ENCODE measurements at places on chromosomes 1 and 21.

DNA sequence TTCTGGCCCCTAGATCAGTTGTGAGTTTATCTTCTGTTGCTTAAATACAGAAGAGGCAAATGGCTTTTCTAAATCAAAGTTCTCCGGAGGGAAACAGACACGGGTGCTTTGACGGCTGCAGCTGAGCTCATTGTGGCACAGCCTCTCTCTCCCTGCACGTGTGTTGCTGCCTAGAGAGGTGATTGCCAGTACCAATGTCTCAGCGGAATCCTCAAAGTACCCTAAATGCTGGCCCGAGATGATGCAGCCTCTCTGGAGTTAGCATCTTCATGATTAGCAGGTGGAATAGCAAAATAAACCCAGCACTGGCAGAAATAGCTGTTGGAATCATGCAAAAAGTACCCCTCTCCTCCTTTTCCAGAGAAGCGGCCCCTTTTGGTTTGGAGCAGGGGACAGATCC lies 192.2 kb downstream of the PRDM2 start:
- DNase-seq, result peak; percentile 23

- no peak for DNase-seq
These were observed 80.2 kb downstream of the RGS2 start for GRCh38 chr1:192889082-192889481.

- DNase-seq, result no peak
These were observed 579 bp upstream of the GTF2B start for GRCh38 chr1:88891951-88892340.

GRCh38 chr21:17089091-17089491 lies 423.8 kb upstream of the CXADR start:
- no peak for DNase-seq

- no peak for DNase-seq
These were observed 6.9 kb upstream of the GPR153 start for GRCh38 chr1:6267686-6268322.

DNA sequence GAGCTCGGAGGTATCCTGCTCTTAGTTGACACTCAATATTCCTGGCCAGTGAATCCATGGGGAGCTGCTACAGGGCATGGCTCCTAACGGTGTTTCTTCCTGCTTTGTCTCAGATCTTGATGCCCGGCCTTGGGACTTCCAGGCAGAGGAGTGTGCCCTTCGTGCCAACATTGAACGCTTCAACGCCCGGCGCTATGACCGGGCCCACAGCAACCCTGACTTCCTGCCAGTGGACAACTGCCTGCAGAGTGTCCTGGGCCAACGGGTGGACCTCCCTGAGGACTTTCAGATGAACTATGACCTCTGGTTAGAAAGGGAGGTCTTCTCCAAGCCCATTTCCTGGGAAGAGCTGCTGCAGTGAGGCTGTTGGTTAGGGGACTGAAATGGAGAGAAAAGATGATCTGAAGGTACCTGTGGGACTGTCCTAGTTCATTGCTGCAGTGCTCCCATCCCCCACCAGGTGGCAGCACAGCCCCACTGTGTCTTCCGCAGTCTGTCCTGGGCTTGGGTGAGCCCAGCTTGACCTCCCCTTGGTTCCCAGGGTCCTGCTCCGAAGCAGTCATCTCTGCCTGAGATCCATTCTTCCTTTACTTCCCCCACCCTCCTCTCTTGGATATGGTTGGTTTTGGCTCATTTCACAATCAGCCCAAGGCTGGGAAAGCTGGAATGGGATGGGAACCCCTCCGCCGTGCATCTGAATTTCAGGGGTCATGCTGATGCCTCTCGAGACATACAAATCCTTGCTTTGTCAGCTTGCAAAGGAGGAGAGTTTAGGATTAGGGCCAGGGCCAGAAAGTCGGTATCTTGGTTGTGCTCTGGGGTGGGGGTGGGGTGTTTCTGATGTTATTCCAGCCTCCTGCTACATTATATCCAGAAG lies 16.7 kb downstream of the ALX3 start:
- peak; percentile 68 for DNase-seq

- DNase-seq, result no peak
These were observed 1016.3 kb upstream of the NCAM2 start for GRCh38 chr21:19981938-19982337.

DNA sequence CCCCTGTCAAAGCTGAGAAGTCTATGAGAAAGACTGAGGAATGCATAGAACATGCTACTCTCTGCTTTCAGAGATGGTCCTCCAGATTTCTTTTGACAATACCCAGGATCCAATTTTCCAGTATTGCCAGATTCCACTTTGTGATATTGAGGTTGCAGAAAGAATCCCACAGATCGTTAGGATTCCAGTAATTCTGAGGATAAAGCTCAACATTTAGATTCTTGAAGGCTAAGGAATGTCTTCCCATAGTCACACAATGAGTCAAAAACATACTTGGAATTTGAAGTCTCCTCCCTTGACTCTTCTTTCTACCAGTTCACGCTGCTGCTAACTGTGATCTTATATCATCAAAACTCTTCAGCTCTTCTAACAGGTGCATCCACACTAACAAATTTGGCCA lies 57.1 kb downstream of the TNFSF18 start:
- no peak for DNase-seq

GRCh38 chr1:224544346-224545110 lies 71.6 kb upstream of the CNIH3 start:
- DNase-seq, result no peak

- DNase-seq, result no peak
These were observed 20.9 kb downstream of the PHGDH start for GRCh38 chr1:119732465-119733168.

- DNase-seq, result peak; percentile 68
These were observed 106.4 kb downstream of the TBX19 start for GRCh38 chr1:168386949-168387586.

DNA sequence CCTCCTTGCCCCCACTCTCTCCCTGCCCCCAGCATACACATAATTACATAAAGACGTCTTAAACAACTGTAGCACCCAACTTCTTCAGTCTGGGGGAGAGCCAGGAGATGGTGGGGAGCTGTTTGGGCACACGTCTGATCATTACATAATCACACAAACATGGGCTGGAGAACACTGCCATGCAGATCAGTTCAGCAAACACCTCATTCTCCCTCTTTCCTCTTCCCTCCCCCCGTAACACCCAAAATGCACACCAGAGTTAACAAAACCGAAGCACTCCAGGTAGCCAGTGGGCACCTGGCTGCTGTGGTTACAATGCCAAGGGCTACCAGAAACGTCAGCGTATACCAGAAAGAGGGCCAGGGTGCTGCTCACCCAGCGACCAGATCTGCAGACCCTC lies 1.6 kb downstream of the HIVEP3 start:
- DNase-seq, result no peak

DNA sequence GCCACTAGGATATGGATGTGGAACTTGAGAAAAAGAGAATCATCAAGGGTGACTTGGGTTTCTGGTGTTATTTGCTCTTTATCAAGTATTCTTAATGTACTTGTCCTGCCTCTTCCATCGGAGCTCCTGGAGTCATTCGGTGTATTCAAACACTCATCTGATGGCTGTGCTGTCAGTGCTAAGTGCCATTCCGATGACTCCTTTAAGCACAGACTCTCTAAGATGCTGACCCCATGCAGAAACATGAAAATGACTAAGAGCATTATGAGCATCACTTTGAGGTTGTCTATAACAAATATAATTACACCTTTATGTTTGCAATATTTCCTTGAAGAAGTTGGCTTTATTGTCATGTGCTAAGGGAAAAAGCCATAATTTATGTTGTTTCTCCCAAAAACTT lies 11.3 kb upstream of the RPL5 start:
- no peak for DNase-seq

Data from neural progenitor cell (in vitro differentiated cells).